ENCODE measurements at places on chromosomes 6 and 20.
A peak's percentile ranks its signal among the peaks of the same experiment; 100 is the strongest.

DNA sequence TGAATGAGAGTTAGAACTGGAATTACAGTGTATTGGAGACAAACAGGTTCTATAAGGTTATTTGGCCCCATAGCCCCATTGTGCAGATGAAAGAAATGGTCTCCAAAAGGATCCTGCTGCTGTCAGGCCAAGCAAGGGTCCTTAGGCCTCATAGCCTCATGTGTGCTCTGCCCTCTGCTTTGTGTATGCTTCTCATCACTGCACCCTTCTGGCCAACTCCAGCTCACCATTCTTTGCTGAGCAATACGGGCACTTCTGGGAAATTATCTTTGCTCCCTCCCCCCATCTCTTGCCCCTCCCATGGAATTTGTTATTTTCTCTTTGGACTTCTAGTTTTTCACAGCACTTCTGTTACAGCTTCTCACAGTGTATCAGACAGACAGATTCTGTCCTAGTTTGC lies 298.8 kb downstream of the FOXA2 start:
- no peak overlapping the region for H3K27ac ChIP-seq
- no peak for DNase-seq
- no peaks in the 10 kb centered on the region for H3K27me3 ChIP-seq
- H3K4me1 ChIP-seq = no peaks in the 10 kb centered on the region

GRCh38 chr6:167129562-167129961 lies 6.7 kb downstream of the CCR6 start:
- H3K4me3 ChIP-seq = no peak overlapping the region
- H3K4me1 ChIP-seq = peaks cover 7% of the 10 kb centered on the region
- H3K36me3 ChIP-seq = no peaks in the 10 kb centered on the region
- no peaks in the 10 kb centered on the region for H3K27me3 ChIP-seq

- no peak overlapping the region for H3K4me3 ChIP-seq
- H3K27me3 ChIP-seq = no peaks in the 10 kb centered on the region
- no peaks in the 10 kb centered on the region for H3K4me1 ChIP-seq
- DNase-seq = no peak
- no peaks in the 10 kb centered on the region for H3K36me3 ChIP-seq
Observed at GRCh38 chr6:145138469-145139139, 596.7 kb downstream of the EPM2A start.

GRCh38 chr6:134299236-134299635 lies 18.7 kb downstream of the SGK1 start:
- H3K36me3 ChIP-seq = no peaks in the 10 kb centered on the region
- H3K27me3 ChIP-seq = no peaks in the 10 kb centered on the region
- peaks cover 8% of the 10 kb centered on the region for H3K4me1 ChIP-seq
- DNase-seq = peak; percentile 53

DNA sequence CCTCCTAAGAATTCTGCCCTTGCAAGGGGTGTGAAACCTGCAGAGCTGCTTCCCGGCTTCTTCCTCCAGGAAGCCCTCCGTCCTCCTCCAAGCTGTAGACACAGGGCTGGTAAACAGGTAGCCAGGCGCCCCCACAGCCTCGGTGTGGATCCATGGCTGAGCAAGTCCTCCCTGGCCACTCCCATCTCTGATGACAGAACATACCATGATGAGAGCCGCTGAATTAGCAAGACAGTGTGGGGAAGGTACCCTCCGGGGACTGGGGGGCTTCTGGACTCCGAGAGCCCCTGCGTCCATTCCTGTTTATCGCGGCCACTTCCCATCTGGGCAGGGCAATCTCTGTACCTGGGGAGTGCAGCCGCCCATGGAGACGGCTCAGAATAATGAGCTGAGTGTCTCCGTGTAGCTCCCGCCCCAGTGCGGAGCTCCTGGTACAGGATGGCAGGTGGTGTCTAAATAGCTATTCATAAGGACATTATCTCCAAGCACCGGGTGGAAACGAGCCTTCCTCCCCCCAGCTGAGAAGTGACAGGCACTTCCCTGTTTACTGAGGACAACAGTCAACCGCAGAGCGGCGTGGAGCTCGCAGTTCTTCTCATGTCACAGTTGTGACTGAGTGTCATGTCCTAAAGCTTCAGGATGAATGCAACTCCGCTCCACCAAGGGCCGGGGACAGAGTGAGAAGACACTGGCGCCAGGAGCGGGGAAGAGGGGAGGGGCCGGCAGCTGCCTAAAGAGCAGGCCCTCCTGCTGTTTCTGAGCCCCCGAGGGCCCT lies 22.7 kb upstream of the NTSR1 start:
- peaks cover 32% of the 10 kb centered on the region for H3K4me1 ChIP-seq
- H3K27me3 ChIP-seq = peaks cover 77% of the 10 kb centered on the region
- DNase-seq = no peak
- H3K4me3 ChIP-seq = no peak overlapping the region
- H3K36me3 ChIP-seq = no peaks in the 10 kb centered on the region

DNA sequence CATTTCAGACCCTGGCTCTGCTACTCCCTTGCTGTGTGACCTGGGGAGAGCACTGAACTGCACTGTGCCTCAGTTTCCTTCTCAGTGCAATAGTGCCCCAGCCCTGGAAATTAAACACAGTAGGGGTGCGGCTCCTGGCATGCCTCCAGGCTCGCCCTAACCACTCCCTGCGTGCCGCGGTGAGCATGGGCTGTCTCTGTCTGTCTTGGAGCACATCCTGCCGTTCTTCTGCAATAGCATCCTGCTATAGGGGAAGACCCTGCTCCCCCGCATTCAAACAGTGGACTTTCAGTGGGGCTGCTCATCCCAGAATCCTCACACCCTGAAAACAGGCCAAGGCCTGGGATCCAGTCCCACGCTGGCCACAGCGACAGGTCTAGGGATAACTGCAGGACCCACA lies 129.5 kb downstream of the FOXC1 start:
- no peak overlapping the region for H3K4me3 ChIP-seq
- H3K27me3 ChIP-seq = no peaks in the 10 kb centered on the region
- H3K36me3 ChIP-seq = no peaks in the 10 kb centered on the region
- no peak for DNase-seq
- H3K4me1 ChIP-seq = no peaks in the 10 kb centered on the region
- no peak overlapping the region for H3K27ac ChIP-seq

DNA sequence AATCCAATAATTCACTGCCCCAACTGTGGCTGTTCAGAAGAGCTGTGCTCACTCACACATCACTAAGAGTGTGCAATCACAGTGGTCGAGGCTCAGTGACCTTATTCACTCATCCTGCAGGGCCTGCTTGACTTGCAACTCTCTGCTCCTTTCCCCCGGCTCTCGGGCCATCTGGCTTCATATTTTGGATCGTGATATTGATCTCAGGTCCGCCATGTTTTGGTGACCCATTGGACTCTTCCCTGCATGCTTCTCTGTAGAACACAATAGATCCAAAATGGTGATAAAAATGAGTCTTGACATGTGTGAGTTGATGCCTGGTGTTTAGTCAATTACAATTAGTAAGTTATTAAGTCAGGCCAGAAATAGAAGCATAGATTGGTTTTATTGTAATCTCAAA lies 313.9 kb upstream of the SOX4 start:
- no peak for DNase-seq
- no peaks in the 10 kb centered on the region for H3K4me1 ChIP-seq
- no peak overlapping the region for H3K27ac ChIP-seq
- H3K4me3 ChIP-seq = no peak overlapping the region
- no peaks in the 10 kb centered on the region for H3K36me3 ChIP-seq
- no peaks in the 10 kb centered on the region for H3K27me3 ChIP-seq

GRCh38 chr6:113734982-113735381 lies 122.2 kb upstream of the MARCKS start:
- peak; percentile 35 for DNase-seq
- H3K4me3 ChIP-seq = no peak overlapping the region

- no peak overlapping the region for H3K27ac ChIP-seq
- no peak overlapping the region for H3K4me3 ChIP-seq
- no peaks in the 10 kb centered on the region for H3K36me3 ChIP-seq
- H3K27me3 ChIP-seq = peaks cover 14% of the 10 kb centered on the region
- no peaks in the 10 kb centered on the region for H3K4me1 ChIP-seq
Observed at GRCh38 chr6:17165383-17165782, 63.5 kb downstream of the STMND1 start.

DNA sequence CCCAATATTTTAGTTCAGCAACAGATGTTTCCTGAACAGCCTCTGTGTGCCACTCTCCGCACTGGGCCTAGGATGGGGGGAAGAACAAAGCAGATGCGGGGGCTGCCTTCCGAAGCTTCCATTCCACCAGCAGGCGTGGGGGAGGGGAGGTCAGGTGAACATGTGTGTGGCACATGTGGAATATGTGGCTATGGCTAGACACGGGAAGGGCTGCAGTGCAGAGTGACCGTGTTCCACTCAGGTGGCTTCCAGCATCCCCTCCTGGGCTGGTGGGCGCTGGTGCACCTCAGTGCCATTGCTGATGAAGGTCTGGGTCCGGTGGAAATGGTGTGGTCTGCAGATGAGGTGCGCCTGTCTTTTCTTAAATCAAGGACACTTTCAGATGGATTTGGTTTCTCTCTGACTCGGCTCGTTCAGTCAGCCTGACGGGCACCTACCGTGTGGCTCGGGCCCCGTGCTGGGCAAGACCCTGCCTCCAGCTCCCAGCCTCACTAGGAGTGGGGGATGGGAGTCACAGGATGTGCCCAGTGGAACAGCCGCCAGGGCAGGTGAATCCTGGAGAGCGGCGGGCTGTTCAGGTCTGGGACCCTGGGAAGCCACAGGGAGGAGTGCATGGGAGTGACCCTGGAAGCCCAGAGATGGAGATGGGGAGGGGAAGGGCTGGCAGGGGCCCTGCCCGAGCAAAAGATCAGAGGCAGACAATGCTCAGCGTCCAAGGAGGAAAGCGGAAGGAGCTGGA lies 111.0 kb downstream of the SYCP2 start:
- DNase-seq = no peak
- no peak overlapping the region for H3K4me3 ChIP-seq
- H3K27ac ChIP-seq = no peak overlapping the region
- H3K36me3 ChIP-seq = no peaks in the 10 kb centered on the region

- H3K4me3 ChIP-seq = no peak overlapping the region
- no peaks in the 10 kb centered on the region for H3K4me1 ChIP-seq
- H3K27ac ChIP-seq = no peak overlapping the region
Observed at GRCh38 chr20:59320854-59321647, 20.6 kb downstream of the EDN3 start.

DNA sequence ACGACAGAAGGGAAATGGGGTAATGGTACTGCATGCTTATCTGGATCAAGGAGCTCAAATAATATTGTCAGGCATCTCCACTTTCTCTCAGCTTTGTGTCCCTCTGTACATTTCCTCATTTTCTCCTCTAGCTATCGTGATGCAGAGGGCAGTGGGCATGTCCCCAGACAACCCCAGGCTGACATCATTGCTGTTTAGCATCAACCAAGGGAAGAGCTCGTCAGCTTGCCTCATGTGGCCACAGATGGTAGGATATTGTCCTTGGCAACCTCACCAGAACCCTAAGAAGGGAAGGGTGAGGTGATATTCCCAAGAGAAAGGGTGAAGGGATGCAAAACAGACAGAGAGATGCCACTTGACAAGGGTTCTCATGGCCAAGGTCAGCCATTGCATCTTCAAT lies 58.3 kb downstream of the MAFB start:
- DNase-seq = no peak
- H3K27ac ChIP-seq = no peak overlapping the region
- no peaks in the 10 kb centered on the region for H3K4me1 ChIP-seq

- H3K27me3 ChIP-seq = no peaks in the 10 kb centered on the region
- no peak overlapping the region for H3K4me3 ChIP-seq
- no peak overlapping the region for H3K27ac ChIP-seq
- no peak for DNase-seq
- peaks cover 7% of the 10 kb centered on the region for H3K4me1 ChIP-seq
- H3K36me3 ChIP-seq = peaks cover 5% of the 10 kb centered on the region
Observed at GRCh38 chr6:25880601-25881000, 6.6 kb upstream of the SLC17A3 start.

DNA sequence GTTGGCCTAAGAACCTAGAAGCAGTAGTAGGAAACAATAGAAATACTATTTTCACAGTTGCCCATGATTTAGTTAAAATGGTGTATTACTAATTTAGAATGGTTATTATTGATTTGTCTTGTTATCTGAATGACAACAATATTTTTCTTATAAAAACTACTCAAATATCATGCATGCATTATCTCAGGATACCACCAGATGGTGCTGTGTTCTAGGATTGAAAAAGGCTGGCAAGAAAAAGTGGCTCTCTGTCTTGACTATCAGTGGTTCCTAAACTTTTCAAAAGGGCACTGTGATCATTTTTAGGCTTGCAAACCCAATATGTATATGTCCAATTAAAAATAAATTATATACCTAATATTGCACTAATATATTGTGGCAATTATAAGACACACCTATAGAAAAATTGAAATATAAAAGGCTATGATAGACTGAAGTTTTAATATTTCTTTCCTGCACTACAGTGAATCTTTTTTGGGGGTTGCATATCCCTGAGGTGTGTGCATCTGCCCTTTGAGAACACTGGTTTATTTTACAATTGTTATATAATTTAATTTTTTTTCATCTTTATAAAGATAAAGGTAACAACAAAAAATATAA lies 131.7 kb upstream of the MLIP start:
- H3K36me3 ChIP-seq = no peaks in the 10 kb centered on the region
- no peaks in the 10 kb centered on the region for H3K27me3 ChIP-seq
- peak; percentile 48 for DNase-seq
- H3K27ac ChIP-seq = no peak overlapping the region
- H3K4me3 ChIP-seq = no peak overlapping the region

DNA sequence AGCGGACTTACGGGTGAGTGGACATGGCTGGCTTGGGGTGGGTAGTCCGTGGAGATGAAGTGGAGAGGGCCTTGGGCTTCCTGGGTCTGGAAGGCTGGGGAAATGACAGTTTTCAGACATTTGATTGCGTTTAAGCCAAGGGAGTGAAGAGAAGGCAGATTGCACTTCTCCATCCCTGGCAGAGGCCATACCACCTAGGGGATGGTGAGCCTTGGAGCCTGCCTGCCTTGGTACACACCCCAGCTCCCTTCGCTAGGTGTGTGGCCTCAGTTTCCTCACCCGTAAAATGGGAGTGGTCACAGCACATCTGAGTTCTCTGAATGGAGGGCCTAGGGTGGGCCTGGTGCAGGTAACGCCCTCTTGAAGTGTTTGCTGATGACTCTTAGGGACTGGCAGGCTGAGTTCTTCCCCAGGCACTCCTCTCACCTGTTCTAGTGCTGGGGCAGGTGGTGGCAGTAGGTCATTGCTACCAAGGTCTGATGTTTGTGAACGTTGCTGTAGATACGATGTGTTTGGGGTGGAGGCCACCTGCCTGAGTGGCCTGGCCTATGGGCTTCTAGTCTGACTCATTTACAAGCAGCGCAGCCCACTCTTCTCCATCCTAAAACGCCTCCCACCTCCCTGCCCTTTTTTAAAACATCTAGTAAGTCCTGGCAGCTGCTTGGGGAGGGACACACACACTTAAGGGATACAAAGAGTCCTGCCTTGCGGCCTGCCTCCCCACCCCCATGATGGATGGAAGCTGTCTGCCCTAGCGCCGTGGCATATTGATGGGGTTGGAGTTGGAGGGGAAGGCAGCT lies 2.3 kb downstream of the RBM38 start:
- H3K4me1 ChIP-seq = peaks cover 66% of the 10 kb centered on the region
- peaks cover 56% of the 10 kb centered on the region for H3K36me3 ChIP-seq
- no peak overlapping the region for H3K27ac ChIP-seq
- DNase-seq = no peak
- H3K27me3 ChIP-seq = no peaks in the 10 kb centered on the region

DNA sequence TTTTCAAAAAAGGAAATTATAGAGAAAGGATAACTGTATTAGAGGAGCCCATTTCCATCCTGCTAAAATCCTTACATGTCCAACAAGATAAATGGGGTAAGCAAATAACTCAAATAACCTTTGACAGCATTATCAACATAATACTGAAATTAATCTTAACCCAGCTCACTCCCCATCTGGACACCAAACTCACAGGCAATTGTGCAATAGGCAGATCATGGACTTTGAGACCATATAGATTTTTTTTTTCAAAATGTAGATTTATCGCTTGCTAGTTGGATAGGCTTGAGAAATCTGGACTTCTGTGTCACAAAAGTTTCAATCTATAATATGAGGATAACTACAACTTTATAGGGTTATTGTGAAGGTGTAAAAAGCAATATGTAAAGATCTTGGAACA lies 134.4 kb upstream of the ASCC3 start:
- DNase-seq = no peak
- no peak overlapping the region for H3K27ac ChIP-seq
- no peak overlapping the region for H3K4me3 ChIP-seq
- H3K4me1 ChIP-seq = peaks cover 1% of the 10 kb centered on the region
- H3K27me3 ChIP-seq = no peaks in the 10 kb centered on the region
